ENCODE measurements at places on chromosomes 1 and 21.

- DNase-seq = no peak
Measured at GRCh38 chr1:181249186-181249585, 160.7 kb downstream of the IER5 start.

DNA sequence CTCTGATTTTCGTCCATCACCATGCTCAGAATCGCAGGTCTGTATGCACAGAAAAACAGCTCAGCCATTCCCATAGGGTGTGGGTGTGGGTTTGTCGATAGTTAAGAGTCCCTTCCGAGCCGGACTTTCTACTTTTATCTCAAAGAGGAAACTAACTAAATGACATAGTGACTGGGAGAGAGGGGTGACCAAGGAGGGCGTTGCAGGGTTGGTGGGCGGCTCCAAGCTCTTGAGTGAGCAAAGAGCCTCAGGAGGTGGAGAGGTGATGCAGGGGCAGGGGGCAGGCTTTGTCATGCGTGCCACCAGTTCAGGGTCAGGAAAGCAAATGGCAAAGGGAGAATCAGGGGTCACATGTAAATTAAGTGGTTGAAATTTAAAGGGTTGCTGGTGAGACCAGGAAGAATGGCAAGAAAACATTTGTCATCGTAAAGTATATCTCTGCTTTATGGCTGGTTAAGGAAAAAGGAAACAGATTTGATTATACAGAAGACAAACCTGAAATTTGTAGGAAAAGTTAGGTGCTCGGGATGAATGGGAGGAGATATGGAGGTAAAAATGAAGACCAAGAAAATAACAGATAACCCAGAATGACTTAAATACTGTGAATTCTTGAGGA lies 249.0 kb downstream of the SETD4 start:
- DNase-seq = no peak

- no peak for DNase-seq
Measured at GRCh38 chr1:52203935-52204625, 62.2 kb downstream of the ZFYVE9 start.

DNA sequence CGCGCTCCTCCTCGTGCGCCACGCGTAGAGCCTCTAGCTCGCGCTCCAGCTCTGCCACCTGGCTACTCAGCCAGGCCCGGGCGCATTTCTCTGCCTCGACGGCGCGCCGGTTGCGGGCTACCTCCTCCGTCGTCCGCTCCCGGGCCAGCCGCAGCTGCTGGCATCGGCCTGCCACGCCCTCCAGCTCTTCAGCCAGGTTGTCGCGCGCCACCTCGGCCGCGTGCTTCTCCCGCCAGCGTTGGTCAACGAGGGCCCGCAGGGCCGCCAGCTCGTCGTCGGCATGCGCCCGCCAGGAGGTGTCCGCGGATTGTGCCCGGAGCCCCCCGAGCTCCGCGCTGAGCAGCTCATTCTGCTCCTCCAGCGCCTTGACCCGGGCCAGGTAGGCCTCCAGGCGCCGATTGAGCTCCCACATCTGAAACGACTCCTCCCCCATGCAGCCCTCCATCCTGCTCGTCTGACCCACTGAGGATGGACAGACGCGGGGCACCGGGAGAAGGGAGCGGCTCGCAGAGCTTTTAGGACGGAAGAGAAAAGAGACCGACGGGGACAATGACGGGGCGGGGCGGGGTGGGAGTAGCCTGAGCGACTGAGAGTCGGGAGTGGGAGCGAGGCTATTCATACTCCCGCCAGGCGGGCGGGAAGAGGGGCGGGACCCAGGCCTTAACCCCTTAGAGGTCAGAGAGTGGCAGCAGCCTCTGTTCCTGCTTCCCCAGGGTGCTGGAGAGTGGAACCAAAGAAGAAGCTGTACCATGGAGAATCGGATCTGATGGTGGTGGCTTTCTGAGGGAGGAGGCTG lies at the start of gene NES:
NES (minus strand) TSS at position 588 of the 796 bp plus-strand sequence; CDS start at position 445, 143 bp downstream.
- DNase-seq = no peak

GRCh38 chr1:207565546-207566468 lies 69.8 kb downstream of the CR1 start:
- no peak for DNase-seq

DNA sequence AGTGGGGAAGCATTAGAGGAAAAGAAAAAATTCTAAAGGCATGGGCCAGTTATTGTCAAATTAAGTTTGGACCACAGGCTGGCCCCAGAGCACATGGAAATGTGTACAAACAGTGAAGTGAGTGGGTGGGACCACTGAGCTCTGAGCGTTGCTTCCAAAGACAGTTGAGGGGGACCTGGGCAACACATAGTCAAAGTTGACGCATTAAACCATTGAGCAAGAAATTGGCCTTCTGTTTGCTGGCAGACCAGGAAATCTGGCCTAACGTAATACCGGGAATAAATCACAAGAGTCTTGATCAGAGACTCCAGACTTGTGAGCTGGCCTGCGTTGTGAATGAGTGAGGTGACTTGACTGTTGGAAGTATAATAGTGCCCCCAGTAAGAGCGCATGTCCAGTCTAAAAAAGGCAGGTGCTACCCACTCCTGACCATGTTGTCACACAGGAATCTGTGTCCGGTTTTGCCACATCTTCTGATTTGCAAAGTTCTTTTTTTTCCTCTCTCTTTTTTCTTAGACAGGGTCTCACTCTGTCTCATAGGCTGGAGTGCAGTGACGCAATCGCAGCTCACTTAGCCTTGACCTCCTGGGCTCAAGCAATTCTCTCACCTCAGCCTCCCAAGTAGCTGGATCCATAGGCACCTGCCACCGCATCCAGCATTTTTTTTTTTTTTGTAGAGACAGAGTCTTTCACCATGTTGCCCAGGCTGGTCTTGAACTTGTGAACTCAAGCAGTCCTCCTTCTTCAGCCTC lies 10.7 kb downstream of the EPHB2 start:
- no peak for DNase-seq

- DNase-seq = no peak
Measured at GRCh38 chr1:222161676-222162075, 386.2 kb downstream of the HHIPL2 start.

All from lower lobe of right lung (tissue), 2 donors.